A549 treated with ZK216348 at 1 μM for 4 hours (cell line): ENCODE measurements at places on chromosomes 11 and 22. TPM values are rescaled to one million over a fixed set of nuclear protein-coding genes. Genes with fewer than 3 reads are reported as not detected.

PRRG4 gene
- total RNA-seq: 0.66 to 1.4 TPM (median 1.0 TPM) in 5 replicates

ANO5 gene
- 1.2 to 1.8 TPM (median 1.7 TPM) in 5 replicates for total RNA-seq

HEPACAM gene
- total RNA-seq: not detected in 5 replicates

PGR gene
- not detected in 5 replicates for total RNA-seq

KLHDC7B gene
- 0.02 to 0.05 TPM in 2 of 5 replicates, not detected in the others for total RNA-seq

SCO2 gene
- 1.1 to 7.5 TPM (median 6.2 TPM) in 5 replicates for total RNA-seq

CYTH4 gene
- total RNA-seq: 0.34 to 2.1 TPM (median 0.76 TPM) in 5 replicates

NCF4 gene
- not detected in 5 replicates for total RNA-seq

NELL1 gene
- not detected in 5 replicates for total RNA-seq

ASPHD2 gene
- total RNA-seq: 0.75 to 1.5 TPM (median 1.2 TPM) in 5 replicates

SAA4 gene
- not detected in 5 replicates for total RNA-seq

OR51E2 gene
- total RNA-seq: not detected in 5 replicates

SYT9 gene
- total RNA-seq: 0.08 to 0.31 TPM (median 0.21 TPM) in 5 replicates

MGAT3 gene
- total RNA-seq: 0.20 to 0.76 TPM (median 0.56 TPM) in 5 replicates

C11orf16 gene
- total RNA-seq: not detected in 5 replicates

CREB3L1 gene
- 4.1 to 6.6 TPM (median 5.1 TPM) in 5 replicates for total RNA-seq

OR2AT4 gene
- total RNA-seq: not detected in 5 replicates

HBG1 gene
- total RNA-seq: not detected in 5 replicates

MYO18B gene
- 0.07 to 0.15 TPM in 2 of 5 replicates, not detected in the others for total RNA-seq

CD248 gene
- not detected in 5 replicates for total RNA-seq
